ENCODE measurements at places on chromosomes 6 and 20.
A peak's percentile ranks its signal among the peaks of the same experiment; 100 is the strongest.

- DNase-seq, result no peak
Measured at GRCh38 chr20:21105429-21106170, 558 bp downstream of the LINC00237 start.

- no peak for DNase-seq
Measured at GRCh38 chr6:156685823-156686222, 91.4 kb upstream of the ARID1B start.

GRCh38 chr6:11772109-11772825 lies 6.3 kb downstream of the ADTRP start:
- peak; percentile 84 for DNase-seq

DNA sequence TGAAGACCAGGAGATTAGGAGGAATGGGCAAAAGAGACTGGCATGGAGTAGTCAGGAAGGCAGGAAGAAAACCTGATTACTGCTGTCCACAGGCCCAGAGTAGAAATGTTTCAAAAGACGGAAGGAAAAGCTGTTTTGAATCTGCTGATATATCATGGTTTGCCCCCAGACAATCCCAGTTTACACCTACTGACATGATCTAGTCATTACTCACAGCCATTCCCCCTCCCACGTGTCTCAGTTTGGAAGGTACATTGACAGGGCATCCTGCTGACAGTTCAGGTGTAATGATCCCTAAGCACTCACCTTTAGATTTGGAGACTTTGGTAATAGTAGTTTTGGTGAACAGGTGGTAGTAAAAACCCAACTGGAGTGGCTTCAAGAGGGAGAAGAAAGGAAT lies 9.8 kb upstream of the TXNDC5 start:
- DNase-seq, result no peak

- peak; percentile 29 for DNase-seq
Measured at GRCh38 chr6:53300656-53301551, 47.8 kb downstream of the ELOVL5 start.

- no peak for DNase-seq
Measured at GRCh38 chr6:45772051-45772450, 243.6 kb downstream of the CLIC5 start.

- DNase-seq, result peak; percentile 29
Measured at GRCh38 chr6:30463651-30464618, 25.4 kb upstream of the HLA-E start.

DNA sequence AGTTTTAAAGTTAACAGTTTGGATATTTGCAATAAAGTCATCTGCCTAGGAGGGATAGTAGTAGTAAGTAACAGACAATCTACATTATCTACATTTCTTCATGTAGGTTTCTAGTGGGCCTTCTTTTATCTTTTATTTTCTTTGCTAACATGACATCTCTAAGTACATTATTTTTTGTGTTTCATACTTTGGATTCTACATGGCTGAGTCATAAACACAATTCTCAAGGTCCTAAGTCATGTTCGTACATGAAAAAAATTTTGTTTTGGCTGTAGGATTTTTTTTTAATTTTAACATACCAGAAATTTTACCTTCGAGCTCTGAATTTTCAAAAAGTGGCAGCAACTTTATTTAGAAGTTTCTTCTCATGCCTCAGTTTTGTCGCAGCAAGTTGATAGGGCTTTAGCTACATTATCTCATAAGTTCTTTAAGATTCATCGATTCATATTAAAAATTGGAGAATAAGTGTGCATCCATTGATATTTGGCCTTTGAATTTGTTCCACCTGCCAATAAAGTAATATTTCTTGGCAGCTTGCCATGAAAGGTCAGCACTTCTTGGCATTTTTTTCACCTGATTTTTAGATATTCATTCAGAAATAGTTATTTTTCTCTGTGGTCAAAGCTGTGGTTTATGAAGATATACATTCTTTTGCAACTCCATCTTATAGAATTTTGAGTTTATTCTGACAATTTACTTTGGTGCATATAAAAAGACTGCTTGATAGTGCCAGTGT lies 146.2 kb downstream of the GRIK2 start:
- DNase-seq, result peak; percentile 25

DNA sequence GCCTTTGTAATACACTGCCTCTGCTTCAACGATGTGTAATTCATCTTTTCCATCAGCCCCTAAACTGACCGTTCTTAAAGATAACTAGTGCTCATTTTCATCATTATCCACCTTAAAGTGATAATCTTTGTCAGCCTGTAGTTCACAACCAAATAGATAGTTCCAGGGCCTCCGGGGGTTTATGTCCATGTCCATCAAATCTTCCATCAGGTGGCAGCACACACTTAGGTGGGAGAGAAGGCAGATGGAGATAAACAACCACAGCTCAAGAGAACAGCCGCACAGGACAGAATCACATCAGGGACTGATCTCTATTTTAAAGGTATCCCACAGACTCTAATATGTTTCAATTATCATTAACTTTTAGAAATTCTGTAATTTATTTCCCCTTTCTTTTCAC lies 90.9 kb downstream of the LMBRD1 start:
- DNase-seq, result no peak

GRCh38 chr6:6614096-6614982 lies 25.8 kb downstream of the LY86 start:
- DNase-seq, result peak; percentile 17

- DNase-seq, result no peak
Measured at GRCh38 chr20:55741801-55742200, 263.5 kb downstream of the CBLN4 start.

GRCh38 chr20:52259295-52259694 lies 67.7 kb upstream of the ZFP64 start:
- no peak for DNase-seq

DNA sequence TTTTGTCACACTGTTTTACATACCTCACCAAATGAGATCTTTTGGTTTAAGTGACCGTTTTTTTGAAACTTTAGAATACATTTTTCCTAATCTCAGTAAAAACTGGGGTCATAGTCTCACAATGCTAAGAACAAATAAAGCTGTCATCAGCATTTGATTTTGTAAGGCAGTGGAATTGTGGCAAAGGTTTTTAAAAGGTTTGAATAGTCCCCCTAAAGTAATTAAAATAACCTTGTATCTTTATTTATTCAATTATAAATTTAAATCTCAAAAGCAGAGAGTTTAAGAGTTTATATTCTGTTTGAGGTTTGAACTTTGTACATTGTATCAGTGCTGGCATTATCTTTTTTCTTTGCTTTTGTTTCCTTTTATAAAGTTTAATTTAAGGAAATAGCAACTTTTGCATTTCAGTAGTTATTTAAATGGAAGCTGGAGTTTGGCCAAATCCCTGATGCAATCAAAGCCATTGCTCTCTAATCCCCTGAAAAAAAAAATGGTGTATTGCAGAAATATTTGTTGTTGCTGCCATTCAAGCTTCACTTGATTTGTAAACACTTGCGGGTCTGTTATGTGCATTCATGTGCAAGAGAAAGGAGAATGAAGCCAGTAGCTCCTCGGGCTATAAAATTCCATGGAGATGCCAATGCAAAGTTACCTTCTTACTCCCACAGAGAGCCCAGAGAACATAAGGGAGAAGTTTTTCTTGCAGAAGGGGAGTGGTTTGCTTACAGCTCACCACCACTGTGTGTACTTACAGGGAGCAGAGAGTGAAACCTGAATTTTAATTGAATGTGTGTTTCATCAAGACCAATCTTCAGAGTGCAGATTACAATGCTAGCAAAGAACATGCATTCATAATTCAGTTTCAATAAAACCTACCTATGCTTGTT lies 391.8 kb downstream of the ARHGAP18 start:
- DNase-seq, result peak; percentile 5

DNA sequence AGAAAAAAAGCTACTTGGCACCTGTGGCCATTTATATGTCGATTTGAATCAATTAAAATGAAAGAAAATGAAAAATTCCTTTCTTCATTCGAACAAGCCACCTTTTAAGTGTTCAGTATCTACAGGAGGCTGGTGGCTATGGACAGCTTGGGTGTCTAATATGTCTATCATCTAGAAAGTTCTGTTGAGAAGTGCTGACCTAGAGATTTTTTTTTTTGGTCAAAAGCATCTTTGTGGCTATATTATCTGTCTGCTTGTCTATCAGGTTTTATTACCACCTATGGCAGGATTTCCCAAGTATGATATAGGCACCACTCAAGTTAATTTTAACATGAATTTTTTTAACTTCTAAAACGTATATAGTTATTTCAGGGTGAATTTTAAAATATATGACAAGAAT lies 250.8 kb downstream of the TSHZ2 start:
- DNase-seq, result no peak

- no peak for DNase-seq
Measured at GRCh38 chr20:21302664-21303060, 469 bp upstream of the XRN2 start.

DNA sequence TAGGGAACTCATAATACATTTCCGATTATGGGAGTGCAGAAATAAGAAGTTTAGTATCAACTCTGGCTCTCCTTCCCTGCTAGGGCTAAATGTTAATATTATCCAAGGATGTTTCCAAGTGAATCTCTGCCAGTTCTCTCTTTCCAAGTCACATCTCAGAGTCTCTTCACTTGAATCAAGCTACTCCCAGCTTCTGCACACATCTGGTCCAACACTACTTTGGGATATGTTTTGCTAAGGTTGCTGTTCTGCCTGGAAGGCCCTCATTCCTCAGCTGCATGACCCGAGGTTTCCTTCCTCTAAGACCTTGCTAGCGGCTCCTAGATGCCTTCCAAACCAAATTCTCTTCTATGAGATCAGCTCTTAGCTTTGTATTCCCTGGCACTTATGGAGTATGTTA lies 331.8 kb downstream of the GJA1 start:
- DNase-seq, result no peak

GRCh38 chr6:4491501-4492260 lies 284.5 kb upstream of the CDYL start:
- no peak for DNase-seq

DNA sequence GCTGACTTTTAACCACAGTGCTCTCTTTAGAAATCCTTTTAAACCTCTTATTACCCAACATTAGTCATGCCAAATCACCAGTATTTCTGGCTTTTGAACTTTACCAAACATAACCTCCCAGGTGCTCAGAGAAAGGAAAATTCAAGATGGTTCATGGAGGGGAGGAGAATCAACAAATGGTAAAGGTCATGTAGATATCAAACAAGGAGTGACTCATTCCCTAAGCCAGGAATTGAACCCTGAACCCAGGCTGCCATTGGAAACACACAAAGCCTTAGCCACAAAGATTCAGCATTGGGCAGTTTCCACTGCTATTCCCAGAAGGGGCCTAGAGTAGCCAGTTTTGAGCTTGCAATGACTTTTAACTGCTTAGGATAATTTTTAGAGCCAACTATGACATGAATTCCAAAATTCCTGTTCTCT lies 21.6 kb upstream of the ENTPD6 start:
- DNase-seq, result no peak

DNA sequence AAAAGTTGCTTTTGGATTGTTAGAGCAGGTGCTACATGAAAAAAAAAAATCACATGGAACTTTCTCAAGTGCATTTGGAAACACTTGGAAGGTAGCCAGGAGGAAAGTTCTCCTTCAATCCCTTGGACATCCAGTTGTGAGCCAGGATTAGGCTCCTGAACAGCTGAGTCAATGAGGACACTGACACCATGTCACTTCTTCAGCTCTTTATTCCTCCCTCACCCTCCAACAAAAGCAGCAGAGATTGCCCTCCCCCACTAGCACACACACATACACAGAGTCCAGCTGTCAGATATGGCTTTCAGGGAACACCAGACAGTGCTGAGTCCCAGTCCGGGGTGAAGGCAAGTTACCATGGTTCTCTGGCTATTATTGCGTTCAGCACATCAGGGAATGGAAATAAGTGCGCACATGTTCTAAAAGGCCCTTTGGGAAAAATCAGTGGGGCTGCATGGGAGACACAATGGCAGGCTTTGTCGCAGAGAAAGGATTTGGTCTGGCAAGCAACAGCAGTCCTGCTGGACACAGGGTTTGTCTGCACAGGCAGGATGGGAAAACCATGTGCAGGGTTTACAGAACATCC lies 124.7 kb upstream of the MARCKS start:
- no peak for DNase-seq

DNA sequence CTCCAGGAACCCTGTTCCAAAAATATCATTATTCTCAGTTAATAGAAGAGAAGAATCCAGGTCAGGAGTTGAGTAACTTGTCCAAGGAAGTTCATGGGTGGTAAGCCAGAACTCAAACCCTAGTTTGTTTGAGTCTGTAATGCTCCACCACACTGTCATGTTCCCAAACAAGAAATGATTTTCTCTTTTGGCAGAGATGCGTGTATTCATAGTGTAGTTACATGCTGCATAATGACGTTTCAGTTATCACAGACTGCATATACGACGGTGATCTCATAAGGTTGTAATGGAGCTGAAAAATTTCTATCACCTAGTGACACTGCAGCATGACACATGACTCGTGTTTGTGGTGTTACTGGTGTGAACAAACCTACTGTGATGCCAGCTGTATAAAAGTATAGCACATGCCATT lies 102.6 kb downstream of the TULP4 start:
- no peak for DNase-seq

DNA sequence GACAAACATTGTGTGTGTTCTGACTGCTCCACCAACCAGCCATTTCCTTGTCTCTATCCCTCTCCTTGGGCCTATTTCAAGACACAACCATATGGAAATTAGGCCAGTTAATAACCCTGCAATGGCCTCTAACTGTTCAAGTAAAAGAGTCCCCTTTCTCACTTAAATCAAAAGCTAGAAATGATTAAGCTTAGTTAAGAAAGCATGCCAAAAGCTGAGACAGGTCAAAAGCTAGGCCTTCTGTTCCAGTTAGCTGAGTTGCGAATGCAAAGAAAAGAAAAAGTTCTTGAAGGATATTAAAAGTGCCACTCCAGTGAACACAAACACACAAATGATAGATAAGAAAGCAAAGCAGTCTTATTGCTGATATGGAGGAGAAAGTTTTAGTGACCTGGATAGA lies 22.5 kb downstream of the SERINC1 start:
- DNase-seq, result no peak

DNA sequence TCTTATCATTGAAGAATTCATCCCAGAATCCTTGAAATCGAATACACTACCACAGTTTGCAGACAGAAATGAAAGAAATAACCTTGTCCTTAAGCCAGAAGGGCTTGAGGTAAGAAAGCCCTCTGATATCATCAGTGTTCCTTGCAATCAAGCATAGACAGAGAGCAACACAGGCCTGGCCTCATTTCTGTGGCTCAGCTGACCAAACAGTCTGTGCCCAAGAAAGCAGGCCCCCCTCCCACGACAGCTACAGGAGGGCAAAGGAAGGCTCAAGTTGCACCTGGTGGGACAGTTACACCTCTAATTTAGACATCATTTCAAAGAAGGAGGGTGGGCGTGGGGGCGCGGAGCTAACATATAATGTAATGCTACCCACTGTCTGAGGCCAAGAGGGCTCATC lies 21.6 kb downstream of the KIF16B start:
- no peak for DNase-seq

DNA sequence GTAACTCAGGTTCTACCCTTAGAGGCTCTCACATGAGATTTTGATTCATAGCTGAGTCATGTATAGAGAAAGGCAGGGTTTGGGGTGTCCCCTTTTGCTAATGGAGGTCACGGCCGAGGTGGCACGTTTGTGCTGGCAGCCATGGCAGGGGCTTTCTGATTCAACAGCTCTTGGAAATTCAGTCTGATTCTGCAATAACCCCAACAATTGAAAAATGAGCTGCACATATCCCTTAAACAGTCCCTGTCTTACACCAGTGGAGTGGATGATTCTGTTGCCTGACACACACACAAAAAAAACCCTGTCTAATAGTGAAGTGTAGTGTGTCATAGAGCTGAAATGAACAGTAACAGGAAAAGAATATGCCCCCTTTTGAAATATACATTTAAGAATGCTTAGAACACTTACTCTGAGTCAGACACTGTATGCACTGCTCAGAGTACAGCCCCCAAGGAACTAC lies 40.4 kb upstream of the ARG1 start:
- no peak for DNase-seq

Data from AG08395 (cell line).